Naive B cell (primary cell): ENCODE measurements at places on chromosomes 4 and X.
A peak's percentile ranks its signal among the peaks of the same experiment; 100 is the strongest.

DNA sequence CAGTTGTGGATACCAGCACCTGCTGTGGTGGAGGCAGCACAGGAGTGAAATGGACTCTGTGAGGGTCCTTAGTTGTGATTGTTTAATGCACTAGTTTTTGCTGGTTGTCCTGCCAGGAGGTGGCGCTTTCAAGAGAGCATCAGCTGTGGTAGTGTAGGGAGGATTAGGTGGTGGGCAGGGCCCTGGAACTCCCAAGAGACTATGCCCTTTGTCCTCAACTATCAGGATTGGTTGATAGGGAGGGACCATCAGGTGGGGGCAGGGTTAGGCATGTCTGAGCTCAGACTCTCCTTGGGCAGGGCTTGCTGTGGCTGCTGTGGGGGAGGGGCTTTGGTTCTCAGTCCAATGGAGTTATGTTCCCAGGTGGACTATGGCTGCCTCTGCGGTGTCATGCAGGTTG is 121.9 kb downstream of the RRAGB start:
- DNase-seq = no peak

- peak; percentile 51 for DNase-seq
Observed at GRCh38 chrX:39492497-39493162, 605.1 kb downstream of the BCOR start.

DNA sequence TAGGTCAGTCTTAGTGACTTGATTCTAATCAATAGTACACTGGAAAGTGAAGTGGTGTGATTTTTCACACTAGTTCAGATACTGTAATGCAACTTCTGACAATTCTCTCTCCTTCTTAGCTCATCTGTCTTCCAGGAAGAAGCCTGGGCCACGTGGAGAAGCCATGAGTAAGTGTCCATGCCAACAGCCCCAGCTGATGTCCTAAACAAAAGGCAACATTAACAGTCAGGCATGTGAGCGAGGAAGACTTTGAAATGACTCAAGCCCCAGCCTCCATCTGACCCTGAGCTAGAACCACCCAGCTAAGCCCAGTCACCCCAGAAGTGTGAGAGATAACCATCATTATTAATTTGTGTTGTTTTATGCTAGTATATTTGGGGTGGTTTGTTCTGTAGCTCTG is 115.7 kb upstream of the MAGEB16 start:
- no peak for DNase-seq

GRCh38 chrX:24100713-24101112 is 46.0 kb downstream of the EIF2S3 start:
- DNase-seq = no peak

GRCh38 chr4:39415678-39416283 is 9.1 kb downstream of the KLB start:
- no peak for DNase-seq

- DNase-seq = no peak
Observed at GRCh38 chr4:1790005-1790404, 3.1 kb upstream of the FGFR3 start.

GRCh38 chr4:79042079-79042674 is 102.9 kb upstream of the PAQR3 start:
- no peak for DNase-seq

DNA sequence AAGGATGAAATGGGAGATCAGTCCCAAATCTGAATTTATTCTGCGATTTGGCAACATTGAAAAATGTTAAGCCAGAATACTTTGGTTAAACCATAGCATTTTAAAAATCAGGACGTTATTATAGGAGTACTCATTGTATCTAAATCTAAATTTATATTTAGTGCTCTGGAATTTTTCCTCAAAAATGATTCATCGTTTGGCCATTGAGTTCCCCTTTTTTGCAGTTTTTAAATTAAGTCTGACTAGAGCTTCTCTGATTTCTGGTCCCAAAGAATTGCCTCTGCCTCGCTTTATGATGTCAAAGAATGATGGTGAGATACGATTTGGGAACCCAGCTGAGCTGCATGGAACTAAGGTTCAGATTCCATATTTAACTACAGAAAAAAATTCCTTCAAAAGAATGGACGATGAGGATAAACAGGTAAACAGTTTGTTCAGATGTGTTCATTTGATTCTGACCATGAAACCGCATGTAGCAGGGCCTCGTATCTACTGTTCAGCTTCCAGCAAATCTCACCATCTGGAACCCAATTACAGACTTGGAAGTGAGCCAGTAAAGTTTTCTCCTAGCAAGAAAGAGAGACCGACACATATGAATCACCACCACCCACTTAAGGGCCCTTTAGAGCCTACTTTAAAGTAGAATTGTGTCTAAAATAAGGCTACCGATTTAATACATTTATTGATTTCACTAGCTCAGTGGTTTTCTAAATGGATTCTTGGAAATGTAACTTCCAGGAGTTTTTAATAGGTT is 75.6 kb downstream of the REPS2 start:
- no peak for DNase-seq

- DNase-seq = no peak
Observed at GRCh38 chr4:5568931-5569330, 139.4 kb downstream of the EVC2 start.

DNA sequence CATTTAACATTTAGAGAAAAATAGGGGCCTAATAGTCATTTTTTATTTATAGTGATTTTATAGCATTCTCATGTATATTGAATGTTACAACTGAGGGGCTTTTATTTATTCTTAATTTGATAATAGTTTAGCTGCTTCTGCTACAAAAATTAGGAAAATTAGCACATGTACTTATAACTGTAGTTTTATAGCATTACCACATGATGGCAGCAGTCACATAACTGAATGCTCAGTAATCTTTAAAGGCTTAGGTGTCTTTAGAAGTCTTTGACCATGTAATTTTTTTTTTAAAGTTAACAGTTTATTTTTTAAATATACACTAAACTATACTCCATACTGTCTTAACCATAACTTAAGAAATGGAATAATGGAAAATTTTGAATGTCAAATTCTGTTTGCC is 136.6 kb downstream of the STAG2 start:
- DNase-seq = peak; percentile 1

- DNase-seq = no peak
Observed at GRCh38 chrX:51955200-51955599, 61.8 kb downstream of the MAGED1 start.

GRCh38 chr4:111761531-111761930 is 383.7 kb upstream of the FAM241A start:
- DNase-seq = no peak

GRCh38 chr4:7559741-7560395 is 125.1 kb upstream of the PSAPL1 start:
- DNase-seq = no peak

- DNase-seq = peak; percentile 37
Observed at GRCh38 chr4:90099812-90100211, 27.4 kb upstream of the CCSER1 start.

GRCh38 chrX:9643807-9644206 is 121.8 kb downstream of the GPR143 start:
- DNase-seq = no peak

- DNase-seq = no peak
Observed at GRCh38 chrX:40855411-40855810, 120.1 kb upstream of the MED14 start.

DNA sequence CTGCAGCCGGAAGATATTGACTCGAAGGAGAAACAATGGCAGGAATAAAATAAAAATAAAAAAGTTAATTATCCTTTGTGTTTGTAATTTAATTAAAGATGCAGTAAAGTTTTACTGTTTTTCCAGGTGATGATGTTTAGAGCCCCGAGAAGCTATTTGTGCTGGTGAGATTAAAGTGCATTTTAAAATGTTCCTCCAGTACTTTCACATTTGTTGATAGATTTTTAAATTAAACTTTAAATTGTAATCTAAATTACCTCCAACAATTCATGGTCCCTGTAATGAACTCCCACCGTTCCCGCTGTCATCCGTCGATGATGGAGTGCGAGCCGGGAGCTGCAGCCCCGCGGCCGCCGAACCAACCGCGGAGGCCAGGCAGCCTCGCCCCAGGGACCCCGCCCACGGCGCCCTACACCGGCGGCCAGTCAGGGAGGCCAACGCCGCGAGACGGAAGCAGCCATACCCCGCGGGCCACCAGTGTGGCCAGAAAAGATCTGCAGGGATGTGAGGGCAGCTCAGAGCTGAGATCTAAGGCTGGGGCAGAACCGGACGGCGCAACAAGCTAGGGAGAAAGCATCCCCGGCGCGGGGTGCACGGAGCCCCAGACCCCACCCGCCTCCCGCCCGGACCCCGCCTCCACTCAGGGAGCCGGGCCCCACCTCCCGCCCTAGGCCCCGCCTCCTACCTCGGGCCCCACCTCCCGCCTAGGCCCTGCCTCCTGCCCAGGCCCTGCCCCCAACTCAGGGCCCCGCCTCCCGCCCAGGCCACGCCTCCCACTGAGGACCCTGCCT is 104.0 kb downstream of the FAM53A start:
- peak; percentile 92 for DNase-seq

DNA sequence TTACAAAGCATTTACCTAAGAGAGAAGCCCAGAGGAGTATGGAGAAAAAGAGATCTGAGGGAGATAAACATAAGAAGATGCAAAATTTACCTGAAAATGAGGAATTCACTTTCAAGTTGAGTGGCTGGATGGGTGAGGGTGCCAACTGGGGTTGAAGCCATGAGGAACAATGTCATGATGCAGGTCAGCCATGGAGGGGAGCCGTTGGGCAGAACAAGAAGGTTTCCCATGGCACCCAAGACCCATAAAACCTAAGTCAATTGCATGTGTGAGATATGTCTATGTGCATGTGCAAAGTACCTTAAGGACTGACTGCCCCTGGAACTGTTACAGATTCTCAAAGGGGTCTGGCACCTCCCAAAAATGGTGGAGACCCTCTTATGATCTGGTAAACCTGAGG is 46.6 kb upstream of the PRRG1 start:
- DNase-seq = no peak

DNA sequence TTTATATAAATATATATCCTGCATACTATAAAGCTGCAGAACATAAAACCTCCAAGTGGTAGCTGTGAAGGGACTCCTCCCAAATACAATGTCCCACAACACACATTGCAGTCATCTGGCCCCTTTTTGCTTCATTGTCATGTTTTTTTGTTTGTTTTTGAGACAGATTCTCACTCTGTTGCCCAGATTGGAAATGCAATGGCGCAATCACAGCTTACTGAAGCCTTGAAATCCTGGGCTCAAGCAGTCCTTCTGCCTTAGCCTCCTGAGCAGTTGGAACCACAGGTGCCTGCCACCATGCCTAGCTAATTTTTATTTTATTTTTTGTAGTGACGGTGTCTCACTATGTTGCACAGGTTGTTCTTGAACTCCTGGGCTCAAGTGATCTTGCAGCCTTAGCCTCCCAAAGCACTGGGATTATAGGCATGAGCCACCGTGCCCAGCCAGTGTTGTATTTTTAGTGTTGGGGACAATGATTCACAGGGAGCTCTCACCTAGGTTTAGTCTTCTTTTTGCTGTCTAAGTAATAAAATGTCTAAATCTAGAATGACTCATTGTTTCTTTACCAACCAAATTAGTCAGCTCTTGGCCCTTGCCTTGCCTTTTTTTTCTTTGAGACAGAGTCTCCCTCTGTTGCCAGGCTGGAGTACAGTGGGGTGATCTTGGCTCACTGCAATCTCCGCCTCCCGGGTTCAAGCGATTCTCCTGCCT is 24.0 kb upstream of the XIAP start:
- no peak for DNase-seq

GRCh38 chr4:8307714-8308113 is 38.2 kb downstream of the HTRA3 start:
- no peak for DNase-seq

- DNase-seq = no peak
Observed at GRCh38 chrX:148567229-148567628, 66.8 kb downstream of the AFF2 start.

DNA sequence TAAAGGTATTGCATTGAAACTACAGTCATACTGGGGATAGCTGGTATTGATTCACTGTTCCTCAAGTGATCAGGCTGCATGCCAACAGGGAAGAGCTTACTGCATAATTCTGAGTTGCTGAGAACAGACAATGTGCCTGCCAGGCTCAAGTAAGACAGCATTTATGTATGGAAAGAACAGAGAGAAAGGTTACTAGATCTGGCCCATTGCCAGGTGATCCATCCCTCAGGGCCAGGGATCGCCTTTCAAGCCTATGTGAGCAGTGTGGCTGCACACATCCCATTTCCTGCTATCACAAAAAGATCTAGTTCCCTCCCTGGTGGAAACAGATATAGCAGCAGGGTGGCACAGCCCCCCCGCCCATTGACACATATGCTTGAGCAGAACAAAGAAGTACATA is 254.0 kb downstream of the TMA16 start:
- no peak for DNase-seq
